NCI-H460 (cell line): ENCODE measurements at places on chromosomes 2 and 18.

- DNase-seq, result no peak
Observed at GRCh38 chr2:62219407-62220159, 23.7 kb downstream of the B3GNT2 start.

DNA sequence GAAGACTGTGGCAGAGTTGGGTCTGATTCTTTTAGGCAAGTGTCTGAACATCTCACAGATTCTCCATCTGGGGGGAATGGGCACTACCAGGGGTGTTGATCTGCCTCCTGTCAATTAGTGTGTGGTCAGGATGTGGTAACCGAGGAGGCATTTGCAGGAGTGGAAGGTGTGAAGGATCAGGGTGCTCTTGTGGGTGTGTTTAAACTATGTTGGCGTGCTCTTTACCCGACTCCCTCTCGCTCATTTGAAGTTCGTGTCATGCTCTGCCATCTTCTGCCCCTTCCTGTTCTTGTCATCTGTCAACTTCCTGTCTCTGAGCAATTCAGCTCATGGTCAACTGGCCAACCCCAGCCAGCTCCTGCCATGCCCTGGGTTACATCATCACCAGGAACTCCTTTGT is 107.9 kb downstream of the RTN4 start:
- DNase-seq, result no peak

DNA sequence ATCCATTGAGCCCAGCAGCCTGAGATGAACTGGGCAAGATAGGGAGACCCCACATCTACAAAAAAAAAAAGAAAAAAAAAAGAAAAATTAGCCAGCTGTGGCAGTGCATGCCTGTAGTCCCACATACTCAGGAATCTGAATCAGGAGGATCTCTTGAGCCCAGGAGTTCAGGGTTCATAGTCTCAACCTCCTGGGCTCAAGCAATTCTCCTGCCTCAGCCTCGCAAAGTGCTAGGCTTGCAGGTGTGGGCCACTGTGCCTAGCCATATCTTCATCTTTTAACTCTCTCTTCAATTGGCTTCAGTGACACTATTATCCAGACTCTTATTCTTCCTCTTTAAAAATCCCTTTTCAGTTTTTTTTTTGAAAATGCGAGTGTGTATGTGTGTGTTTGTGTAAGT is 28.5 kb upstream of the YES1 start:
- no peak for DNase-seq

GRCh38 chr2:119488245-119489214 is 35.8 kb downstream of the SCTR start:
- no peak for DNase-seq

DNA sequence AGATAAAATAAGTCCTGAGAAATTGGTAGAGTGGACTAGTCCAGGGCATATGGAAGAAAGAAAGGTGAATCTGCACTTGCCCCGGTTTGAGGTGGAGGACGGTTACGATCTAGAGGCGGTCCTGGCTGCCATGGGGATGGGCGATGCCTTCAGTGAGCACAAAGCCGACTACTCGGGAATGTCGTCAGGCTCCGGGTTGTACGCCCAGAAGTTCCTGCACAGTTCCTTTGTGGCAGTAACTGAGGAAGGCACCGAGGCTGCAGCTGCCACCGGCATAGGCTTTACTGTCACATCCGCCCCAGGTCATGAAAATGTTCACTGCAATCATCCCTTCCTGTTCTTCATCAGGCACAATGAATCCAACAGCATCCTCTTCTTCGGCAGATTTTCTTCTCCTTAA is 9.8 kb downstream of the SERPINB13 start:
- no peak for DNase-seq

- no peak for DNase-seq
Observed at GRCh38 chr18:58426611-58427010, 202.3 kb downstream of the ALPK2 start.

DNA sequence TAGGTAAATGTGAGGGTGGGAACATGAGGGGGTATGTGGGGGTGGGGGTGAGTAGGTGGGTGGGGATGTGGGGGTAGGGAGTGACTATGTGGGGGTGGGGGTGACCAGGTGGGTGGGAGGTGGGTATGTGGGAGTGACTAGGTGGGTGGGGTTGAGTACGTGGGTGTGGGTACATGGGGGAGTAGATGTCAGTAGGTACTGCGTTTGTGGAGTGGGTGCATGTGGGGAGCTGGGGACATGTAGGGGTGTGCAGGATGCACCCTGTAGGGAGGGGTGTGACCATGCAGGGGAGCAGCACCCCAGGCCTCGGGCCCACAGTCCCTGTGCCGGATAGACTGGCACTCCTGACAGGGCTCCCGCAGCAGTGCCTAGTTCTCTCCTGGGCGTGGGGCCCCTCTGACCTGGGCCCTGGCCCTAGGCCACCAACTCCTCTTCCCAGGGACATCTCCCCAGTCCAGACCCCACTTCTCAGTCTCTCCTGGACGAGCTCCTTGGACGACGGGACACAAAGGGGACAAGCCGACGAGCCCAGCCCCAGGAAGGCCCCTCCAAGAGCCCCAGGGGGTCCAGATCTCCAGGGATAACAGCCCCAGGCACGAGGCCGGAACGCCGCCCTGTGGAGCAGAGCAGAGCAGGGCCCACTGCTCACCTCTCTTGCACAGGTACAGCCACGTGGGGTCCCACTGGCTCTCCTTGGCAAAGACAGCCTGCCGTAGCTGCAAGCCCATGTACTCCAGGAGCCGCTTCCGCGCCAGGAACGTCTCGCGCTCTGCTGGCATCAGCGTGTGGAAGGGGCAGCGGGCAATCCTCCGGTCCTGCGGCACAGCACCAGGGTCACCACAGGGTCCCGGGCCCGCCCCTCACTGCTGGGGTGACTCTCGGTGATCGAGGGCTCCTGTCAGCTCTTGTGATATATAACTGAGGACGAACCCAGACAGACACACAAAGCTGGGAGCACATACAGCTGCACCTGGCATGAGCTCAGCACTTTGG is 58.2 kb downstream of the ANKMY1 start:
- no peak for DNase-seq

DNA sequence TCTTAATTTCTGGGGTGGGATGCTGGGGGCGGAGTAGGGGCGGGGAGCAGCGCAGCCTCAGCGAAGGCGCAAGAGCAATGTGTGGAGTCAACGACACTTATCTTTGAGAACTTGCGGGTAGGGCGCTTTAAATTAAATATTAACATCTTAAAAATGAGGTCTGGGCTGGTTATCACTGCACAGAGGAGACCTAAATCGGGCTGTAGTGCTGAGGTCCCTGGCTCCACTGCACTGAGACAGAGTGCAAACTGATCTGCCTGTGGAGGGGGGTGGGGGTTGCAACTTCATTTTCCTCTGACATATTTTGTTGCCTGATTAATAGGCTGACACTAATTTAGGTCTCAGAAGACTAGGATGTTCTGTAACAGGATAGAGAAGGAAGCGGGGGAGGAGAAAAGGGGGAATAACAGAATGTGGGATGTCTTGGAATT is 253.0 kb upstream of the FANCL start:
- no peak for DNase-seq

GRCh38 chr2:235201756-235202155 is 249.9 kb downstream of the SH3BP4 start:
- DNase-seq, result no peak

DNA sequence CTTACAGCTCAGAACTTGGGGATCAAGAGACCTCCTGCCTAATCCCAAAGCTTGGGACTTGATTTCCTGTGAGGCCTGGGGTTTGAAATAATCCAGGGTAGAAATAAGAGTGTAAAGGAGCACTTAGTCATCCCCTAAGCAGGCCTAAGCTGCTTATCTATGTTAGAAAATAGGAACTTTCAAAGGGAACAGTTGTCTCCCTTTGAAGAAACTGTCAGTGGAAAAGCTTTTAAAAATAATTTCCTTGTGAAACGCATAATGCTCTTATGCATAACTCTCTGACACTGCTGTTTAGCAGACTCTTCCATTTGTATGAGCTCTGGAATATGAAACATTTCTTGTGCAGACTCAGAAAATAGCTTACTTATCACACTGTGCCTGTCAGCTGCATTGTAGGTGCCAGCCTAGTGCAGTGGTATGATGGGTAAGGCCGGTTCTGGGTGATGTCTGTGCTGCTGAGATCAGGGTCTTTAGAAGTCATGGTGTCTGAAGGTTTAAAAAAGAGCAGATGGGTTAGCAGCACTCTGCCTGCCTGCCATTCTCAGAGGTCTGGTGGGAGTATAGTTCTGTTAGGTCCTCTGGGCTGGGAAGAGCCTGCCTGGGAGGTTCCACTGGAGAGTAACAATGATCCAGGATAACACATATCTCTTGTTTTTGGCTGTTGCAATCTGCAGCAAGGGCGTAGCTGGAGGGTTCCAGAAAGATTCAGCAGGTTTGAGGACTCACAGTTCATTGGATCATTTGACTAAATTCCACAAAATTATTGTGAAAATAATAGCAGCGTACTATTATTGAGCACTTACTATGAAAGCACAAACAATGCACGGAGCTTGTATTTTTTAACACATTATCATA is 283.2 kb upstream of the MEX3C start:
- DNase-seq, result no peak

DNA sequence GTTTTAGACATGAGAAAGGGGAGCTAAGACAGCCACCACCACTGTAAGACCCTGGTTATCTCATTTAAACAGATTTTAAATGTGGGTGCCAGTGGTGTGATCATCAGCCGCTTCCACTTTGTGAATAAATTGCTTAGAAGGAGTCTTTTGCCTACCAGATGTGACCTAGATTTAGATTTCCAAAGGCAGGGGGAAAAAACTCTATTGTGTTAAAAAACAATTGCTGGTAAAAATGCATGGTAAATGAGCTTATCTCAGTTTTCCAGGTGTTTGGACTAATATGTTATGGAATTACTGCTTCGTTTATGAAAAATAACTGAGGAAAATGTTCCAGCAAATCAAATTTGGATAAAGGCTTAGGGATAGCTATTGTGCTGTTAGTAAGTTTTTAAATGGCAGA is 466.3 kb upstream of the RAB12 start:
- no peak for DNase-seq

DNA sequence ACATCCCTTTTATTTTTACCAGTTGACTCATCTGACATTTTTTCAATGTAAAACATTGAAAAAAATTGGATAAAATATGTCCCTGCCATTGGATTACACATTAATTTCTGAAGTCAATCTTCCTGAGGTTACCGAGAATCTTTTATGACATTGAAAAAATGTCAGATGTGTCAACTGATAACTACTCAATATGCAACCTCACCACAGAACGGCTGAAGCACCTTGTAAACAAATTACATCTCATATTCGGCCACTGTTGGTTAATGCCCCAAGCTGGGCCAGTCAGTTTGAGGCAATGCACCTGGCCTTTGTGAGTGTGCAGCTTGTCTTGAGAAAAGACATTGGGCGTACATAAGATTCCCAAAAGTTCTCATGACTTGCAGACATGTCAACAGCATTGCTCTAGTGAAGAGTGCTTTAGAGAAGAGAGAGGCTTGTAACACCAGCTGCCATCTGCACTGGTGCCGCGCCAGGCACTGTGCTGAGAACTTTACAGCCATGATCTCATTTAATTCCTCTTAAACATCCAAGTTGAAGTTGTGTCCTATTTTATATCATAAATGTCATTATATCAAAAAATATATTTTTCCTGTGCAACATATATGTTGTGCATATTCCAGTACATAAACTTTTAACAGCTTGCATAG is 112.7 kb upstream of the SLC35G4 start:
- no peak for DNase-seq

GRCh38 chr18:60007661-60008060 is 107.9 kb downstream of the PMAIP1 start:
- no peak for DNase-seq
